ENCODE measurements at places on chromosomes 2 and 18. TPM values are rescaled to one million over a fixed set of nuclear protein-coding genes. Genes with fewer than 3 reads are reported as not detected.
A peak's percentile ranks its signal among the peaks of the same experiment; 100 is the strongest.

CCDC195 gene
- not detected for total RNA-seq

GRCh38 chr2:175414882-175415487, 233.5 kb upstream of the ATP5MC3 start:
- DNase-seq, result peak; percentile 5

FRZB gene
- 3.6 TPM for total RNA-seq

MAPRE3 gene
- total RNA-seq, result 66.5 TPM

- no peak for DNase-seq
These were observed 40.1 kb downstream of the CRACDL start for GRCh38 chr2:98895901-98896300.
